Skin of body (tissue), 3 donors: ENCODE measurements at places on chromosomes 1 and 21. TPM values are rescaled to one million over a fixed set of nuclear protein-coding genes. Genes with fewer than 3 reads are reported as not detected.

The OPRD1 gene
- 0.20 TPM for total RNA-seq

The CEP350 gene
- total RNA-seq: 69.0 TPM

The SV2A gene
- 1.1 TPM for total RNA-seq

The C1orf53 gene
- 0.89 TPM for total RNA-seq

The HORMAD1 gene
- total RNA-seq: 0.39 TPM
